ENCODE measurements at places on chromosomes 5 and 9.

GRCh38 chr9:120676767-120677402 is 37.4 kb downstream of the MEGF9 start:
- peak; percentile 81 for DNase-seq

- no peak for DNase-seq
Measured at GRCh38 chr9:109411069-109411761, 86.9 kb downstream of the PTPN3 start.

DNA sequence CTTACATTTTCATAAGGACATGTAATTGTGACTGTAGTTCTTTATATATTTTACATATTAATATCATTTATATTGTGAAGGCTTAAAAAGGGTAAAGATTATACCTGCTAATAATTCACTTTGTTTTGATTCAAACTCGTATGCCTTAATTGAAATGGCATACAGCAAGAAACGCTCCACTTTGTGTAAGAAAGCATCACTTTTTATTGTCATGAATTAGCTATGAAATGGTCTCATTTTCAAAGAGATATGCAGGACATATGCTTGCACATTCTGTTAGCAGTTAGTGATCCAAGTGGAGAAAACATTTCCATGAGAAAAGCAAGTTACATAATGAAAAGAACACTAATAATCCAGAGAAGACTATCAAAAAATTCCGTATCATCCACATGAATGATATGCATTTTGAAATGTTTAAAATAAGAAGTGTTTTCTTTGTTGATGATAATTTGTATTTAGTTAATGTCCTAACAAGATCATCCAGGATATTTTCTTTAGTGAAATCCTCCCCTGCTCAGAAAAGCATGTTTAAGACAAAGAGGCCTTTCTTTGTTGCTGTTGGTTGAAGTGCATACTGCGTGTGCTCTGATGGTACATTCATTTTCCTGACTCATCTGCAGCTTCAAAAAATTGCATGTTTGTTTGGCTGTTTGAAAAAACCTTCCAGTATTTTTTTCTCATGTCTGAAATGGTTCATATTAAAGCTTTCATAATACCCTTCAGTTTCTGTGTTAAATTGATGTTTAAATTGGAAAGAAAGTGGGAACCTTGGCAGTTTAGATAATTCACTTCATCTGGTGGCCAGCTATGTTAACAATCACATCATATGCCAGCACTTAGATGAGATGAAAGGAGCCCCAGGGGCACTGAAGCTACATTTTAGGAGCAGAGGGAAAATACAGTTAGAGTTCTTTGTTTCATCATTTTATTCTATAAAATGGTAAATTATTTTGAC is 242.2 kb downstream of the CSNK1G3 start:
- DNase-seq = no peak

DNA sequence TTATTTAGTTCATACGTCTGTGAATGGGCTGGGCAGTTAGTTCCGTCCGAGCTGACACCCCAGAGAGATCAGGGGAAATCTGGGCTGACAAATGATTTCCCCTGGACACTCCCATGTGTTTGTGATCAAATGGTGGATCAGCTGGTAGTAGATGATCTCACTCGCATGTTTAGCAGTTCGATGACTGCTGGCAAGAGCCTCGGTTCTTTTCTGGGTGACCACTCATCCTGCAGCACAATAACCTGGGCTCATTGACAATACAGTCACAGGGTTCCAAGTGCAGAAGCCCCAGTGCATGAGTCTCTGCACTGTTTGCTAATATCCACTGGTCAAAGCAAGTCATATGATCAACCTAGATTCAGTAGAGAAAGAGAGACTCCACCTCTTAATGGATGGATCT is 155.9 kb downstream of the NR2F1-AS1 start:
- DNase-seq = no peak

DNA sequence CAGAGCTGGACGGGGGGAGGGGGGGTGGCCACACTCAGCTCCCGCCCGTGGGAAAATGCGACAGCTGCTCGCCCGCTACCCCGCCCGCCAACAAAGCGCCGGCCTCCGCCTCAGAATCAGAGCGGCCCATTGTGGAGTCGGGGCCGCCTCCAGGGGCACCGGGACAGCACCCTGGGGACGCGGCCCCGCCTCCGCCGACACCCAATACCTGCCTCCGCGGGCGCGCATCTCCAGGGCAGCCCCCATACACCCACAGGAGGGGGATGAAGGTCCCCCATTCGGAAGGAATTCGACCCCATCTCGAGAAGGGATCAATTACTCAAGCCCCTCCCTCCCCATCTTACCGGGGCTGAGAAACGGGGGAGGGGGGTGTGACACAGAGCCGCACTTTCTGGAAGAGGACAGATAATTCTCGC is 1.3 kb downstream of the NOTCH1 start:
- peak; percentile 42 for DNase-seq

DNA sequence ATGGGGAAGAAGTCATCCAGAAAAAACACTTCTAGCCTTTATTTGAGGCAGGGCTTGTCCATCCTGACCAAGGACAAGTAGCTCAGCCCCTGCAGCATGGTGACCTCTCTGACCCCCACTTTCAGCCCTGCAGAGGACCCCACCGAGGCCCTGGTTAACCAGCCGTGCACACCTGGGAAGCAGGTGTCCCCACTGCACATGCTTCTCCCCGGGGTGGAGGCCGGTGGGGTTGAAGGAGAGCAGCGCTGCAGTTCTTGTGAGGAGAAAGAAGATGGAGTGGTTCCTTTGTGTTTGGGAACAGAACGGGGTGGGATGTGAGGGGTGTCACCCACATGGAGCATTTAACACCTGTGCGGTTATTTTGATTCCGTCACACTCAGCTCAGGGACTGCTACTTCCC is 21.1 kb upstream of the ZBTB34 start:
- DNase-seq = no peak

- DNase-seq = no peak
Measured at GRCh38 chr5:152861231-152861630, 456.2 kb upstream of the NMUR2 start.

DNA sequence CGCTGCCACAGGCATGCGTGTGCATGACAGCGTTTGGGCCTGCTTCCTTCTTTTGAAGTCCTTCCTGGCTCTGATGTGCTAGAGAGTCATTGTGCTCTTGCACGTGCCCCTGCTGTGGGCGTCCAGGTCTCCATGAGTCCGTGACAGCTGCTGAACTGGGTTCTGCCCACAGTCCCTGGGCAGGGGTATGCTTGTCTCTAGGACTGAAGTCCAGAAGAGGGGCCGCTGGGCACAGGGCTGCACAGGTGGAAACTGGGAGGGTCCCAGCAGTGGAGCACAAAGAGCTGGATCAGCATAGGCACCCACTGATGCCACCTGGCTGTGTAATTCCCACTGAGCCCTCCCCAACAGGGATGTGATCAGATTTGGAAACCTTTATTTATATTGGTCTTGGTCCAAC is 169.4 kb downstream of the IRX2 start:
- no peak for DNase-seq

- no peak for DNase-seq
Measured at GRCh38 chr9:35044071-35044470, 28.4 kb downstream of the VCP start.

DNA sequence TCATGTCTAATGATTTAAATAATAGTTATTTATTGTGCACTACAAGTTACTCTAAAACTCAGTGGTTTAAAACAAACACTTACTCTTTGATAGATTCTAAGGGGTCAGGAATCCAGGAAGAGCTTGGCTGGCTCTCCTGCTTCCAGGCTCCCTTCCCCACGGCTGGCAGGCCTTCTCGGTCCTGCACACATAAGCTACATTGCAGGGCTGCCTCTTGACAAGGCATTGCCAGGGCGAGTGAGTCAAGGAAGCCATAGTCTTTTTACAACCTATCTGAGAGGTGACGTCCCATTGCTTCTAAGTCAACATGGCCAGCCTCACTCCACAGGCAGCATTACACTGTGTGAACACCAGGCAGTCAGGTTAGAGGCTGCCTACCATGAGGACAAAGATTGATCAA is 119.8 kb downstream of the AUH start:
- DNase-seq = no peak

- DNase-seq = no peak
Measured at GRCh38 chr9:98222885-98223691, 30.7 kb upstream of the CORO2A start.

GRCh38 chr9:18327121-18327520 is 146.8 kb upstream of the ADAMTSL1 start:
- DNase-seq = no peak

- peak; percentile 94 for DNase-seq
Measured at GRCh38 chr5:151051066-151051930, 29.5 kb downstream of the TNIP1 start.

GRCh38 chr5:62312674-62313073 is 6.7 kb downstream of the KIF2A start:
- no peak for DNase-seq

DNA sequence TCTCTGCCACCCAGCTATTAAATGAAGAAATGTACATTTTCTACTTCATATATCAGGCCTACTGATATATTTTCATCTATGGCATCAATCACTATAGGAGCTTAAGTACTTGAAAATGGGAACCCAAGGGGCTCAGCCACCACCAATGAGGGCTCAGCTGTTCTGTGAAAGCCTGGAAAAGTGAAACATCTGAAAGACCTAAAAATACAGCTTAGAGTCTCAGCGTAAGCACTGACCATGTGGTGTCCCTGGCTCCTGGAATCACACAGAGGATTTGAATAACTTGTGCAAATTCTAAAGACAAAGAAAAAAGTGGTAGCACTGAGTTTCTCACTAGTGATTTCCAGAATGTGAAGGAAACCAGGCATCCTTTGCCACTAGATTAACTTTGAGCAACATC is 64.5 kb downstream of the PTPRD start:
- no peak for DNase-seq

DNA sequence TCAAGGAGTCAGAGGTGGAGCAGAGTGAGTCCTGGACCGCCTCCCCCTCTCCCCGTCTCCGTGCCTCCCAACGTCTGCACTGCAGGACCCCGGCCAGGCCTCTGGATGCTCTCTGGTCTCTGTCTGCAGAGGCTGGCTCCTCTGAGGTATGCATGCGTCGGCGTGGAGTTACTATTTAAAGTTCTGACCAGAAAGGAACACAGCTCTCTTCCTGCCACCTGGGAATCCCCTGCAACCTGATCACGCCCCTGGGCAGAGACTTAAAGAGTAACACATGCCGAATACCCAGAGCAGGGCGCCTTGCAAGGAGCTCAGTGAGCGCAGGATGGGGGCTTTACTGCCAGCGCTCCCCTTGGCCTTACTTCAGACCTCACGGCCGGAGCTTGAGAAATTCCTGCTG is 16.0 kb downstream of the ANXA6 start:
- DNase-seq = no peak

GRCh38 chr9:8733131-8733954 is 933.8 kb upstream of the DMAC1 start:
- DNase-seq = peak; percentile 17

GRCh38 chr5:98763001-98763630 is 10.3 kb upstream of the RGMB start:
- DNase-seq = no peak

GRCh38 chr5:116271446-116272025 is 186.7 kb downstream of the COMMD10 start:
- DNase-seq = no peak

GRCh38 chr9:89603767-89604665 is 796 bp upstream of the GADD45G start:
- DNase-seq = peak; percentile 75

GRCh38 chr5:17406423-17406838 is 91.6 kb upstream of the TAF11L2 start:
- DNase-seq = no peak

DNA sequence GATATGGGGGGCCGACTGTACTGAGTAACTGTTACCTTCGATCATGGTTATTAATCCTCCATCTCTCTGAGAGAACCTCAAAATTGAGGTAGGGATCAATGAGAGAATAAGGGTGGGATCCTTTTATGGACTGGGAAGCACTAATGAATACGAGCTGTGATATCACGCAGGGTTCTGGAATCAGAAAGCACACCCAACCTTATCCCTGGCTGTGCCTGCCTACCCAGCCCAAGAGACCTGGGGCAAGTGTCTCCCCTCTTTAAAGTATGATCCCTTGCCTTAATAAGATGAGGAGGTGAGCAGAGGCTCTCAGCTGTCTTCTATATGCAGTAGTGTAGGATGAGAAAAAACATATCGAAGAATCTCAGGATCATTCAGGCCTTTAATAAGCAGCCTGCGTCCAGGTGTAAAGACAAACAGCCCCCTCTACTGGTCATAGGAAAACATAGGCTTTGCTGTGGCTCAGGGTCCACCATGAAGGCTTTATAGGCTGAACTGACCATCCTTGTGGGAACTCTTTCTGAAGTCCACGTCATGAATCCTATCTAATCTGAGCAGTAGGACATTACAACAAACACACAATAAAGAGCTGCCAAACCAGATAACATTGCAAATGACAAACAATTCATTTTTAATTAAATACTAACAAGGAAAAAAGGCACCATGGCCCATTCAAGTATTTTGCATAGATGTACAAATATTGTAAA is 16.8 kb downstream of the NIPAL4 start:
- DNase-seq = peak; percentile 88

GRCh38 chr9:1034271-1034670 is 15.9 kb upstream of the DMRT2 start:
- DNase-seq = no peak

DNA sequence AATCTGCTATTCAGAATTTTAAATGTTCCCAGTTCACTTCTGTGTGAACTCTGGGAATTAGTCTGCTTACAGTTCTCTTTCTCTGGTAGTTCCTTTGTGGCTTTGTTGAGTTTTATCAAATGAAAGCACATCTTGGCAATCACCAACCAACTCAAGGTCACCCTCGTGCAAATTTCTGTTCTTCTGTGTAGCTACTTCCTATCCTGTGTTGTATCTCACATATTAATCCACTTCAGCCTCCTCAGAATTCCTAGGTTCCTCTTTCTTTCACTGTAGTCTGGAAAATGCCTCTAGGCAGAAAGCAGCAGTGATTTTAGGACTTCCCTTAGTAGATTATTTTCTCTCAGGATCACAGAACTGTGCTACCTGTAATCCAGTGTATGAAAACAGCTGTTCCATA is 100.3 kb downstream of the AUH start:
- DNase-seq = no peak

DNA sequence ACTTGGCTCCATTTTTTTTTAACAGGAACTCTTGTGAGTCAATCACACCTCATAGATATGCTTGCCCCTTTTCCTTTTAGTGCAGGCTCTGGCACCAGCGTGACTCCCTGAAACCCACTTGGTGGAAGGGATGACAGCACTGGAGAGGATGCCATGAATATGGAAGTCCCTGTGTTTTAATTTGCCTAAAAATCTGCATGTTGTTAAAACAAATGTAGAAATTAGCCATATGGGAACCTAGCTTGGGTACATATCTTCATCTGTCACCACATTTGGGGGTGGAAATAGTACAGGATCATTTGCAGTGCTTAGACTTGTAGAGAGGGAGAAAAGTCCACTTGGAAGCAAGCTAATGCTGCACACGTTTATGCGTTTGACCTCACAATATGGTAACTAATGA is 179.0 kb downstream of the EBF1 start:
- DNase-seq = no peak

GRCh38 chr9:132923346-132923902 is 21.0 kb downstream of the TSC1 start:
- DNase-seq = no peak

Measured in hematopoietic multipotent progenitor cell treated with erythropoietin and hydrocortisone succinate and interleukin-3 and kit ligand, for 4 days (in vitro differentiated cells).